ENCODE measurements at places on chromosomes 4 and X.

DNA sequence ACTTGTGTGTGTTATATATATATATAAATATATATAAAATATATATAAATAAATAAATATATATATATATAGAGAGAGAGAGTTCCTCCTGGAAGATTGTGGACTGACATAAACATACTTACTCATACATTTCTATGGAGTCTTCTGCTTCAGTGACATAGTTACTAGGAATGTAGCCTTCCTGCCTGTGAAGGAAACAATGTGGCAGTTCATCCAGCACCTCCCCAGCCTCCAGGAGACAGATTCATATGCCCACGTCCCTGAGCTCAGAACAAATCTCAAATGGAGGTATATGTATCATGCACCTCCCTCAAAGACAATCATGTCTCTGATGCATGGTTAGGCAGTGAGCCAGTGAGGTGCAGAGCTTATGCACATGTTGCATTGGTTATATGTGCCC is 11.4 kb upstream of the TIMM8A start:
- DNase-seq, result no peak

GRCh38 chr4:173434231-173434630 is 35.3 kb upstream of the SCRG1 start:
- no peak for DNase-seq

DNA sequence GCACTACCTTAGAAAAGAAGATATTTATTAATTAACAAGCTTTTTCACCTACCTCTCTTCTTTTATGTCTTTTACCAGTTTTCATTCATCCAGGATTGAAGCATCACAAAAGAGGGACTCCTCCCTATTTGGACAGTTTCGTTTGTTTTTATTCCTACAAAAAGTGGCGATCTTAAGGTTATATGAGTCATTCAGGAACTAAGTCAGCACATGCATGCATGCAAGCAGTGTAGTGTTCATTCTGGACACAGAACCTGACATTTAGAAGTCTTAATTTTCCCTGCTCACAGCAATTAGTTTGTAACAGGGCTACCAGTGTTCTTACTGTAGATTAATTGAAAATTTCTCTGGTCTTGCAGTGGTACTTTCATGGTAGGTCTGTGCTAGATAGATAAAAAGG is 47.9 kb upstream of the QRFPR start:
- DNase-seq, result no peak

DNA sequence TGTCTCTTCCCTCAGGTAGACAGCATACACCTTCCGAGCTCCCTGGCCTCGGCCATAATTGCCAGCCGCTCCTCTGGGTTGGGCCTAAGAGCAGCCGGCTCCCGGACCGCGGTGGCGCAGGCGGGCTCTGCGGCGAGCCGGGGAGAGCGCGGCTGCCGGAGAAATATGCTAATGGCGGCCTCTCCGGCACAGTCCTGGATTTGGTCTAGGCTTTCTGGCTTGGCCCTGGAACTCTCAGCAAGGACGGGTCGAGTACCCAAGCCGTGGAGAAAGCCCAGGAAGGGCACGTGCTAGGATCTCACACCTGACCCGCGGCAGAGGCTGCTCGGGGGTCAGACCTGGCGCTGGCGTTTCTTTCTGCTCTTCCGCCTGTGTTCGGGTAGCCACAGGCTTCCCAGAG is 18.6 kb upstream of the ZIC3 start:
- no peak for DNase-seq
